ENCODE measurements at places on chromosomes 12 and 14.

DNA sequence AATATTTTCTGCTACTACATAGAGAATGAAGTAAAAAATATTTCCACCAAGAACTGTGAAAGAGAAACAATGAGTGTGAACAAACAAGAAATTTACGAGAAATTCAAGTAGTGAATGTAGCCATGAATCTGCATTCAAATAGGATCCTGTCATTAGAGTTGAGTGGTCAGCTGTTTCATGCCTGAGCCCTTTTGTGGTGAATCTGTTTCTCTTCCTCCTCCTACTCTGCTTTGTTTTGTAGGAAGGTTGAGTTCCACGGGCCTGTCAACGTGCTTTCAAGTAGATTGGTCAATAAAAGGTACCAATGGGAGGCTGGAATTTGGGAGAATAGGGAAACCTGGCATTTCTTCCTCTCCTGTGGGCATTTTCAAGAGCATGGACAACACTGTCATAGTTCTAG is 1749.6 kb upstream of the FLRT2 start:
- no peak for DNase-seq

GRCh38 chr12:5514545-5514944 is 82.6 kb downstream of the NTF3 start:
- no peak for DNase-seq

GRCh38 chr12:64900540-64900939 is 76.1 kb downstream of the TBC1D30 start:
- DNase-seq = no peak

GRCh38 chr12:47021298-47021697 is 58.1 kb upstream of the PCED1B start:
- DNase-seq = no peak

DNA sequence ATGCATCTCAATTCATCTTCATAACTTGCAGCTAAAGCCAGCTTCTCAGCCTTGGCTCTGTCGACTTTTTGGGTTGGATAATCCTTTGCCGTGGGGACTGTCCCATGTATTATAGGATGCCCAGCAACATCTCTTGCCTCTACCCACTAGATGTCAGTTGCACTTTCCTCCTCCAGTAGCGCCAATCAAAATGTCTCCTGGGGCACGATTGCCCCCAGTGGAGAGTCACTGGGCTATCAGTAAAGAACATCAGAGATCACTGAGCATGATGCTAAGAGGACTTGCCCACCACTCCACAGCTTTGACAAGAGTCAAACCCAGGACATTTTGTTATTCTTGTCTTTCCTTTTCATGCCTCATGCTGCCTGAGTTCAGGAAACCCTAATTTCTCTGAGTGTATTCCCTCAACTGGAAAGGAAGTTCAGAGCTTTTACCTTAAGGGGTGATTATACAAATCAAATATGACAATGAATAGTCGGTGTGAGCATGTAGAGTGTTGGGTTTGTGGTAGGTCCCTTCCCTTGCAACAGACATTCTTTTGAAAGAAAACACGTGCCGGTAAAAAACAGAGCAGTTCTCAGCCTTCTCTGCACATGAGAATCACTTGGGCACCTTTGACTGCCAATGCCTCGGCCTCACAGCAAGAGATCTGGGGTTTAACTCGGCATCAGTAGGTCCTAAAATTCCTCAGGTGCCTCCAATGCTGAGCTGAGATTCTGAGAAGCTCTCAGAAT is 980.6 kb downstream of the VRK1 start:
- no peak for DNase-seq

DNA sequence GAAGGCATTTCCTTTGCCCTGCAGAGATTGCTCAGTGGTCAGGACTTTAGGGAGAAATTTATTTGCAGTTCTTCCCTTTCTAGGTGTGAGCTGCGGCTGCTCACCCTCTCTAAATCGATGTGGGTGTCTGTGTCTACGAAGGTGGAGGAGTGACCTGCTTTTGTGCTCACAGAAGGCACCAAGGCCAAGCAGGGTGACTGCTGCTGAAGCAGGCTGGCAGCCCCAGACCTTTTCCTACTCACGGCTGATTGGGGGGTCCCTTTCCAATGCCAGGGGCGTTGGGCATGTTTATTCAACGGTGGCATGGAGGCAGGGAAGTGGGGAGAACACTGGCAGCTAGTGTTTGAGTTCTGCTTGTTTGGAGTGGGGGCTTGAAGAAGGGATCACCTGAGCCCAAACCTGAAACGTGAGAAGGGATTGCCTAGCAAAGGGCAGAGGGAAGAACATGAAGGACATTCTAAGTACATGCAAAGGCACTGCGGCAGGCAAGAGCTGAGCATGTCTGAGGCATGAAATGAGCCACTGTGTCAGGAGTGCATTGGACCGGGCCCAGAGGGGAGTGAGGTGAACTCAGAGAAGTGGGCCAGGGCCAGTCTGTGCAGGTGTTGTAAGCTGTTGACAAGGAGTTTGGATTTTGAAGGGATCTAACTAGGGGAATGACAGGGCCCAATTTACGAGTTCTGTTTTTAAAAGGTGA is 56.3 kb downstream of the CACNA1C start:
- DNase-seq = no peak

DNA sequence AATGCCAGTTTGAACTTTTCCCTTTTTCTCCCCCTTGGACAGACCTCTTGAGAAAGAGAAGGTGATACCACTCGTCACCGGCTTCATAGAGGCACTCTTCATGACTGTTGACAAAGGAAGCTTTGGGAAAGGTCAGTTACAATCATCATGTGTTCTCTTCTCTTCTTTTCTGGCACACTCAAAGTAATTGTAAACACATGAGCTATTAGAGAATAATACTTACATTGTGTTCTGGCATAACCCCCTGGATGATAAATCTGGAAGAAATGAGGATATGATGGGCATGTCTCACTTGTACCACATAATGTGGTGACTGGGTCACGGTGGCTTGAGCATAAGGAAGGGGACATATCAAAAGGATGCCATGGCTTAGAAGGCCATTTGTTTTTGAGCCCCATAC is 20.0 kb downstream of the UTP20 start:
- no peak for DNase-seq

- no peak for DNase-seq
These were observed 624.1 kb upstream of the FOXG1 start for GRCh38 chr14:28142400-28143015.

GRCh38 chr12:70796989-70797388 is 123.5 kb downstream of the PTPRR start:
- DNase-seq = no peak

DNA sequence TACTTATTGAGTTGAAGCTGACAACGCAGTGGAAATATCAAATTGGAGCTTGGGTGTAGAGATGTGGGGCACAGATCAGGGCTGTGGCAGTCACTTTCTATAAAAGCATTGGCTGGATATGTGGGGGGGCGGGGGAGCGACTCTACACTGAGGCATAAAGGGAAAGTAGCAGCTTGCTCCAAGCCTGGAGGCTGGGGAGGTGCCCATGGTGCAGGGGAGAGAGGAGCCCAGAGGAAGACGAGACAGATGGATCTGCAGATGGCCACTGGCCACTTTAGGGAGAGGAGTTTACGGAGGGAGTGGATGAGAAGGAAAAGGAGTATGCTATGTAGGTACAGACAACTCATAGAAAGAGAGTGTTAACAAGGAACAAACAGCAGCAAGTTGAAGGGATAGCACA is 13.5 kb upstream of the NGB start:
- DNase-seq = no peak

- DNase-seq = no peak
These were observed 12.7 kb downstream of the SERPINA5 start for GRCh38 chr14:94593749-94594431.

DNA sequence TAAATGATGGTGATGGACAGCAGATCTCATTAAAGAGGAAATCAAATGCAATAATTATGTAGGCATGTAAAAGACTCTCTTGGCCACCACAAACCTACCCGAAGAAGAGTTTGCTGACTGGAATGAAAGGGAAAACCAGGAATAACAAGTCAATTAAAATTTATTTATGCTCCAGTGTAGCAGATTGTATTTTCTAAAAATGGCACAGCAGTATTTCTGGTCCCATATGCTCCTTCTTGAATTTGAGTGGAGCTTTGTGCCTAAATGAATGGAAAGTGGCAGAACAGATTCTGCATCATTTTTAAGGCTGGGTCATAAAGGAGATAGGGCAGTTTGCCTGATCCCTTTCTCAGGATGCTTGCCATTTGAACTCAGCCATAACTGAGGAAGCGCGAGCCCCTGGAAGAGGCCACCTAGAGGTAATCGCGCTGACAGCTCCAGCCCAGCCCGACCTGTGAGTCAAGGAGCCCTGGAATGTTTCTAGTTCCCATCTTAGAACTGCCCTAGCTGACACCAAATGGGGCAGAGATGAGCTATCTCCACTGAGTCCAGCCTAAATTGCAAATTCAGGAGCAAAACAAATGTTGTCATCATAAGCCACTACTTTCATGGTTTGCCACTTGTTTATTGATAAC is 229.2 kb upstream of the TMTC1 start:
- no peak for DNase-seq

- no peak for DNase-seq
These were observed 32.4 kb downstream of the CLMN start for GRCh38 chr14:95287176-95287754.

DNA sequence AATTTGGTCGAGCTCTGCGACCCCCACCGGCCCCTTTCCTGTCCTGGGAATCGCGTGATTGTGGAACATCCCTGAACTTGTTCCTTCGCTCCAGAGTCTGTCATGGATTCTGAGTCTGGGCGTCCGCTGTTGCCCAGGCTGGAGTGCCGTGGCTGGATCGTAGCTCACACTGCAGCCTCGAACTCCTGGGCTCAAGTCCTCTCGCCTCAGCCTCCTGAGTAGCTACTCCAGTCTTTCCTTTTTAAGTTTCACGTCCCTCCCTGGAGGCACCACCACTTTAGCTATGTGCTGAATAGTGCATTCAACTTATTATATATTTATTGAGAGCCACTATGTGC is 698 bp downstream of the ACOT6 start:
- DNase-seq = no peak

All from activated gamma-delta T cell (primary cell).